ENCODE measurements at places on chromosomes 3 and 15. TPM values are rescaled to one million over a fixed set of nuclear protein-coding genes. Genes with fewer than 3 reads are reported as not detected.

GRCh38 chr3:29307295-29307694 lies 26.4 kb downstream of the RBMS3 start:
- no peaks in the 10 kb centered on the region for H3K27me3 ChIP-seq
- no peak for DNase-seq
- no peak overlapping the region for H3K4me3 ChIP-seq
- no peak overlapping the region for H3K27ac ChIP-seq
- H3K4me1 ChIP-seq: peaks cover 5% of the 10 kb centered on the region

DNA sequence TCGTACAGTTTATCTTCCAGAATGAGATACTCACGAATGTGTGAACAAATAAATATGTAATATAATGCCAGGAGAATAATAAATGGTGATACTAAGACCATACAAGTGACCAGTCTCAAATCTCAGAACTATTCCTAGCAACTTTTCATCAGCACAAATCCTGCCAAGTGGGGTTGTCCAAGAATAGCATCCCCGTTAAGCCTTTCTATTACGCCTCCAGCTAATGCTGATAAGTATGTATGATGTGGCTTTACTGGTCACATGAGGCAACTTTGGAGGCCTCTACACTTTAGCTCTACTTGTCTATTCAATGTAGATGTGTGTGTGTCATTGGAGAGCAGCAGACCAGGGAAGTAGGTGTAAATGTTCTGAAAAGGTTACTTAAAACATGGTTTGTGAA lies 129.5 kb downstream of the KCNMB2 start:
- H3K27ac ChIP-seq: no peak overlapping the region
- no peaks in the 10 kb centered on the region for H3K4me1 ChIP-seq
- no peak for DNase-seq
- H3K4me3 ChIP-seq: no peak overlapping the region
- H3K36me3 ChIP-seq: no peaks in the 10 kb centered on the region

The TBC1D21 gene
- not detected for total RNA-seq

GRCh38 chr3:58191361-58191991 lies 19.3 kb downstream of the DNASE1L3 start:
- no peak overlapping the region for H3K27ac ChIP-seq
- no peak for DNase-seq
- H3K4me3 ChIP-seq: no peak overlapping the region
- no peaks in the 10 kb centered on the region for H3K27me3 ChIP-seq
- H3K36me3 ChIP-seq: no peaks in the 10 kb centered on the region
- peaks cover 3% of the 10 kb centered on the region for H3K4me1 ChIP-seq

GRCh38 chr3:9204253-9204992 lies 45.0 kb downstream of the SRGAP3 start:
- no peak for DNase-seq
- H3K36me3 ChIP-seq: no peaks in the 10 kb centered on the region
- H3K27ac ChIP-seq: no peak overlapping the region
- H3K4me1 ChIP-seq: no peaks in the 10 kb centered on the region

The EPHA3 gene
- 5.1 TPM for total RNA-seq

The GOLGA8S gene
- total RNA-seq: 0.20 TPM

DNA sequence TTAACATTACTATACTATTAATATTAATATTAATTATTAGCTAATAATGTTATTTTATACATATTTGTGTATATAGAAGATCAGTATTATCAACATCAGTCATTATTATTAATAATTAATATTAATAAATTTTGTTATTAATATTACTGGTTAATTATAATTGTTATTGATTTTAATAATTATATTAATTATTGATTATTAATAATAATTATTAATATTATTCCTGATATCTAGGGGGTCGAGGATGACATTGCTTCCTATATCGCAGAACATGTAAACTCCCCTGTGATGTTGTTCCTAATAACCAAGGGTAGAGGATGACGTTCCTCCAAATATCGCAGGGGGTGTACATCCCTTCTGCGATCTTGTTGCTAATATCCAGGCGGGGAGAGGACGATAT lies 17.3 kb upstream of the BMF start:
- no peaks in the 10 kb centered on the region for H3K27me3 ChIP-seq
- H3K4me3 ChIP-seq: no peak overlapping the region
- no peaks in the 10 kb centered on the region for H3K36me3 ChIP-seq

The FSTL1 gene
- total RNA-seq: 221 TPM

DNA sequence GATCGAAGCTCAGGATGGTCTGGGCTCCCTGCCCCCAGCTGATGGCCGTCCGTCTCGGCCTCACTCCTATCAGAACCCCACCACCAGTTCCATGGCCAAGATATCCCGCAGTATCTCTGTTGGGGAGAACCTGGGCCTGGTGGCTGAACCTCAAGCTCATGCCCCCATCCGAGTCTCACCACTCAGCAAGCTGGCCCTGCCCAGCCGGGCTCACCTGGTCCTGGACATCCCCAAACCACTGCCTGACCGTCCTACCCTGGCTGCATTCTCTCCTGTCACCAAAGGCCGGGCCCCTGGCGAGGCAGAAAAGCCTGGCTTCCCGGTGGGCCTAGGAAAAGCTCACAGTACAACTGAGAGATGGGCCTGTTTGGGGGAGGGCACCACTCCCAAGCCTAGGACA lies 4.4 kb upstream of the JMJD7 start:
- peaks cover 31% of the 10 kb centered on the region for H3K36me3 ChIP-seq
- H3K4me3 ChIP-seq: no peak overlapping the region
- H3K27me3 ChIP-seq: no peaks in the 10 kb centered on the region
- DNase-seq: no peak
- H3K27ac ChIP-seq: no peak overlapping the region

GRCh38 chr3:41907330-41908073 lies 54.4 kb downstream of the ULK4 start:
- no peak overlapping the region for H3K27ac ChIP-seq
- H3K27me3 ChIP-seq: no peaks in the 10 kb centered on the region
- no peak overlapping the region for H3K4me3 ChIP-seq
- no peak for DNase-seq
- H3K4me1 ChIP-seq: no peaks in the 10 kb centered on the region

The ANKUB1 gene
- not detected for total RNA-seq

The GOLGA6A gene
- not detected for total RNA-seq

GRCh38 chr3:113844622-113845222 lies 6.1 kb downstream of the GRAMD1C start:
- no peak overlapping the region for H3K27ac ChIP-seq
- H3K4me3 ChIP-seq: no peak overlapping the region
- no peak for DNase-seq
- H3K36me3 ChIP-seq: no peaks in the 10 kb centered on the region
- no peaks in the 10 kb centered on the region for H3K27me3 ChIP-seq

The TIMMDC1 gene
- total RNA-seq: 94.1 TPM

DNA sequence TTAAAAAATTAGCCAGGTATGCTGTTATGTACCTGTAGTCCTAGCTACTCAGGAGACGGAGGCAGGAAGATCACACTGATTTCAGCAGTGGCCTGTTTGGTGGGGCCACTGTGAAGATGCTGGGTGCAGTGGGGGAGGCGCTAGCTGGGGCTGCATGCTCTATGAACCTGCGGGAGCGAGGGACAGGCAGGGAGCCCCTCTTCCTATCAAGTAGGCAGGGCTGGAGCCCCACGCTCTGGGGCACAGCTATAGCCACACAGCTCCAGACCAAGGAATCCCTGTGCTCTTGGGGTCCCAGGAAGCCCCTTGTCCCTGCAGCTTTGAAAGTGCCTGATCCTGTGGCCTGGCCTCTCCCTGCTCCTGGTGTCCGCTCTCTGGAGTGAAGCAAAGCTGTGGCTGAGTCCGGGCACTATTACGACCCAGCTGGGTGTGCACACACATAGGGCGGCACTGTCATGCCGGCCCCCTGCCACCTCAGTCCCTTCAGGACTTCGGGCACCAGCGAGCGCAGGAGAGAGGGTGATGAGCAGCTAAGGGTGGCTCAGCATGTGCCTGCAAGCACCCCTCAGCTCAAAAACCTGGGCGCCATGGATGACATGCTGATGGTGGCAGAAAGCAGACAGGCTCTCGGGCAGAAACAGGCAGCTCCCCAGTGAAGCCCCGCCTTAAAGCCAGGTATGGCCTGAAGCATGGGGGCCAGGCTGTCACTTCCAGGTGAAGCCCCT lies 262.6 kb downstream of the TBC1D5 start:
- no peak for DNase-seq
- H3K27ac ChIP-seq: no peak overlapping the region
- H3K4me1 ChIP-seq: no peaks in the 10 kb centered on the region
- no peak overlapping the region for H3K4me3 ChIP-seq
- no peaks in the 10 kb centered on the region for H3K27me3 ChIP-seq

DNA sequence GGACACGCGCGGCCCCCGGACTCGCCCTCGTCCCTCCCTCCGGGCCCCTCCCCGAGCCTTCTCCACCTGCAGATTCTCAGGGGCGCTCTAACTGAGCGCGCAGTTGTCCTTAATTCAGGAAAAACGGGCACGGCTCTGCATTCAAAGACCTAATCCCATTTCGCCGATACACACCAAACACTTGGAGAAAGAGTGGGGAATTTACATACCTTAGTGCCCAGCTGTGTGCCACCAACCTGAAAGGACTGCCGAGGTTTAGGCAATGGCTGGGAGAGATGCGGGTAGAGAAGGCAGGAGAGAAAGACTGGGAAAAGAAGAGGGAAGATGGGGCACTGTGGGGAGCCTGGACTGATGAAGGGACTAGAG lies 21.8 kb downstream of the IGDCC3 start:
- no peak overlapping the region for H3K27ac ChIP-seq
- no peaks in the 10 kb centered on the region for H3K4me1 ChIP-seq
- peak overlapping the region; percentile 45 for H3K4me3 ChIP-seq
- no peak for DNase-seq

- H3K27ac ChIP-seq: no peak overlapping the region
- H3K4me1 ChIP-seq: no peaks in the 10 kb centered on the region
Measured at GRCh38 chr3:114939920-114940319, 207.2 kb downstream of the ZBTB20 start.

The BCL2A1 gene
- total RNA-seq: 91.1 TPM

- H3K27me3 ChIP-seq: peaks cover 16% of the 10 kb centered on the region
- H3K4me1 ChIP-seq: no peaks in the 10 kb centered on the region
- no peak for DNase-seq
- H3K36me3 ChIP-seq: no peaks in the 10 kb centered on the region
- no peak overlapping the region for H3K27ac ChIP-seq
Measured at GRCh38 chr15:78570710-78571109, 5.4 kb downstream of the CHRNA5 start.

DNA sequence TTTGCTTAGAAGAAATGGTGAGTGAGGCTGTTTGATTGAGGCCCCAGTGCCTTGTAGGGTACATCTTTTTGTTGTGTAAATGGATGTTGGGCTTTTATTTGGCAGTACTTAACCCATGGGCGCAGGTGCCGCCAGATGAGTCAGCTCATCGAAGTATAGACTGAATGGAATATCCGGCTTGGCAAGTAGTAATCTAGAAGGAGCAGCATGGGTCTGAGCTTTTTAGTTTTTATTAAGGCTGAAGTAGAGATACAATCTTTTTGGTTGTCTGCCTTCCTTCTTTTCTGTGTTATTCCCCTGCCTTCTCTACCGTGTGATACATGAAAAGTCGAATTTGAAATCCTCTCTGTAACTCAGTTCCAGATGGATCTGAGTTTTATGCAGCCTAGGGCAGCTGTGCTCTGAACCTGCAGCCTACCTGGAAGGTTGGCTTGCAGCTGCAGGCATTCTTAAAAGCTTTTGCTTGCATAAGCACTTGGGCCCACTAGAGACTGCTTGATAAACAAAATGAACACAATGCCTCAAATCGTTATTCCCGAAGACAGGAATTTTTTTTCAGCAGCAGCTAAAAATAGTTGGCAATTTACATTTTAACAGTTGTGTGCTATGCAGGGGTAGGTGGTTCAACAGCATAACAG lies 177.5 kb upstream of the CGNL1 start:
- H3K27ac ChIP-seq: no peak overlapping the region
- no peak overlapping the region for H3K4me3 ChIP-seq
- DNase-seq: no peak

DNA sequence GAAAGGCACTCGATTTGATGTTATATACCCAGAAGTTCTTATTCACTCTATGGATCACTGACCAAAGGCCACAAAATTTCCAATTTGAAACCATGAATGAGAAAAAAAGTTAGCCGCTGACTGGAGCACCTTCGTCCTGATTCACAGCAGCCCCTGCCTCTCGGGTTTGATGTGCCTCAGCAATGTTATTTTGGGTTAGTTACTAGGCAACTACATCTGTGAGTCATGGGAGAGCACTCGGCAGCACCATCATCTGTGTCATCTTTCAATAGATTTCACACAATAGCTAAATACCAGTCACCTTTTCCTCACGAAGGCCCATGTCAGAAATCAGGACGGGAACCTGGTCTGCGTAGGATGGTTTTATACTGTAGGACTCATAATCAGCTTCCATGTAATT lies 269.2 kb downstream of the ZBBX start:
- H3K4me3 ChIP-seq: no peak overlapping the region
- no peak overlapping the region for H3K27ac ChIP-seq

The SMAD6 gene
- total RNA-seq: 167 TPM

GRCh38 chr3:47612178-47612577 lies 33.5 kb upstream of the CSPG5 start:
- no peak for DNase-seq
- H3K36me3 ChIP-seq: peaks cover 46% of the 10 kb centered on the region
- no peak overlapping the region for H3K4me3 ChIP-seq
- no peaks in the 10 kb centered on the region for H3K27me3 ChIP-seq
- peaks cover 14% of the 10 kb centered on the region for H3K4me1 ChIP-seq

- no peaks in the 10 kb centered on the region for H3K4me1 ChIP-seq
- H3K36me3 ChIP-seq: no peaks in the 10 kb centered on the region
- no peak for DNase-seq
- no peaks in the 10 kb centered on the region for H3K27me3 ChIP-seq
- no peak overlapping the region for H3K4me3 ChIP-seq
Measured at GRCh38 chr15:49521802-49522201, 98.8 kb downstream of the FGF7 start.

- H3K4me1 ChIP-seq: peaks cover 10% of the 10 kb centered on the region
- peaks cover 23% of the 10 kb centered on the region for H3K27me3 ChIP-seq
- DNase-seq: peak; percentile 48
- no peak overlapping the region for H3K27ac ChIP-seq
Measured at GRCh38 chr3:126538316-126538715, 14.4 kb downstream of the CHST13 start.

DNA sequence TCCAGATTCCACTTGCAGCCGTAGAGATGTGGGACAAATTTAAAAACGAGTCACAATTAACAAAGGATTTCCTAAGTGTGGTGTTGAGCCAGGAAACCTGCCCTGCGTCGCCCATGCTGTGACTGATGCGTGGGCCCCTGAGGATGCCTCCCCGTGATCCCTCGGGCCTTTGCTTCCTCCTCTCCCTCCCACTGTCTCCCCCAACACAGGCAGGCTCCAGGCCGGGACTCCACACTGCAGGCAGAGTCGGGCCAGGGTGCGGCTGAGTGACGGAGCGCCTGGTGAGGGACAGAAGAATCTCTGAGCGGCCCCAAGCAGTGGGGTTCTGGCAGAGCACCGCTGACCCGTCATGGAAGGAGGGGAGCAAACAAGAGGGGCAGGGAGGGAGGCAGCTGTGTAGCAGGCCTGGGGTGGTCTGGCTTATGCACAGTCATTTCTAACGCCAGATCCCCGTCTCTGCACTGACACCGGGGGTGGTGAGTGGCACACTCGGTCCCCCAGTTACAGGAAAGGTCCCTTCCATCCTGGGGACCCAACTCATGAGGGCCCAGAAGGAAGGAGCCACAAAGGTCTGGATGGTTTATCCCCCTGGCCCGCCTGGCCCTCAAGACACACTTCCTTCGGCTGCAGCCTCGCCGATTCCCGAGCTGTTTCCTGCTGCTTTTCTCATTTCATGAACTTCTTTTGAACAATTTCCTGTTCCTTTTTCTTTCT lies 91.0 kb downstream of the XXYLT1 start:
- peaks cover 37% of the 10 kb centered on the region for H3K4me1 ChIP-seq
- H3K4me3 ChIP-seq: no peak overlapping the region
- H3K27me3 ChIP-seq: no peaks in the 10 kb centered on the region
- no peak for DNase-seq

- no peaks in the 10 kb centered on the region for H3K27me3 ChIP-seq
- H3K36me3 ChIP-seq: peaks cover 79% of the 10 kb centered on the region
- no peak for DNase-seq
- H3K4me3 ChIP-seq: no peak overlapping the region
Measured at GRCh38 chr15:39998511-39999077, 40.4 kb downstream of the SRP14 start.

The EHD4 gene
- total RNA-seq: 39.5 TPM

The CHST2 gene
- total RNA-seq: 8.2 TPM

The SLC35G2 gene
- total RNA-seq: 7.8 TPM

Measured in upper lobe of right lung (tissue), 1 donor.